Lower leg skin (tissue), 4 donors: ENCODE measurements at places on chromosomes 12 and 14.

DNA sequence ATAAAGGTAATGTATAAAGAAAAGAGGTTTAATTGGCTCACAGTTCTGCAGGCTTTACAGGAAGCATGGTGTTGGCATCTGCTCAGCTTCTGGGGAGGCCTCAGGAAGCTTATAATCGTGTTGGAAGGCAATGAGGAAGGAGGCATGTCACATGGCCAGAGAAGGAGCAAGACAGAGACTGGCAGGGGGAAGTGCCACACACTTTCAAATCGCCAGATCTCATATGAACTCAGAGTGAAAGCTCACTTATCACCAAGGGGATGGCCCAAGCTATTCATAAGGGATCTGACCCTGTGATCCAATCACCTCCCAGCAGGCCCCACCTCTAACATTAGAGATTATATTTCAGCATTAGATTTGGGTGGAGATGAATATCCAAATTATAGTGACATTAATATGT, 26.3 kb downstream of the LDHB start:
- DNase-seq = no peak

DNA sequence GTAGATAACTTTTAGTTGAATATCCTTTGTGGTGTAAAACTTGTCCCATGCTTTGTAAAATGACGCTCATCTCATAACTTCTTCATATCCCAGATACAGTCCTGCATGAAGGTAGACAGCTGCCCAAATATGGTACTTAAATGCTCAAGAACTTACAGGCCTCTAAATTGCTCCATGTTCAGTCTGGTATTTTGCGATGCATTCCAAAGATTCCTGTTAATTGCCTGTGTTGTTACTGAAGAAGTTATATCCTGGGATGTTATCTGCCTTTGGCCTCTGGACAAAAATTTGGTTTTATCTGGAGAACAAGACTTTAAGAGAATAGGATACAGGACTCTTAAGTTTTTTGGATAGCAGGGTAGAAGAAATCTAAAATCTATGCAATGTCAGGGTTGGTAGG, 473.0 kb downstream of the PCNX1 start:
- no peak for DNase-seq

DNA sequence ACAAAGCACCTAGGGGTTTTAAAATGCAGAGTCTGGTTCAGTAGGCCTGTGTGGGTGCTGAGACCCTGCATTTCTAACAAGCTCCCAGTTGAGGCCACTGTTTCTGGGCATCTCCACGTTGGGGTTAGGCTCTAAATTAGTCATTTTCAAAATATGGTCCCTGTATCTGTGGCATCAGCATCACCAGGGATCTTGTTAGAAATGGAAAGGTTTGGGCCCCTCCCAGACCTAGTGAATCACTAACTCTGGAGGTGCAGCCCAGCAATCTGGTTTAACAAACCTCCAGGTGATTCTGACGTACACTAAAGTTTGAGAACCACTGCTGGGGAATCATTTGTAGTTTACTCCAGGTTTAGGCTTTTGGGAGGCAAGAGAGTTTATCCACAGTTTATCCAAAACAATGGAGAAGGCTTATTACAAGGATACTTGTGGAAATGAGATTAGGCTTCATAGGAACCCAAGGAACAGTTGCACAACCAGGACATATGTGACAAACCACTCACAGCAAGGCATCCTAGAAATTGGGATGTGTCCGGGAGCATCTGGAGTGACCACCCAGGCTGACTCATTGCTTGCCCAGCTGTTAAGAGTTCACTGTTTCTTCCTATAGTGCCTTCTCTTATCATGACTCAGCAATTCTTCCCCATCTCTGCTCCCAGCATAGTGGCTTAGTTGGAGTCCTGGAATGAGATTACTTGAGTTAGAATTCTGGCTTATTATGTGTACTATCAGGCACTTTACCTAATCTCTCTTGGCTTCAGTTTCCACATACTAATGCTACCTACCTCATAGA, 71.6 kb upstream of the STXBP6 start:
- DNase-seq = peak; percentile 27

- DNase-seq = no peak
These were observed 456.7 kb downstream of the AEBP2 start for GRCh38 chr12:19896041-19896440.

GRCh38 chr12:51533799-51534198, 57.2 kb upstream of the SCN8A start:
- DNase-seq = no peak

DNA sequence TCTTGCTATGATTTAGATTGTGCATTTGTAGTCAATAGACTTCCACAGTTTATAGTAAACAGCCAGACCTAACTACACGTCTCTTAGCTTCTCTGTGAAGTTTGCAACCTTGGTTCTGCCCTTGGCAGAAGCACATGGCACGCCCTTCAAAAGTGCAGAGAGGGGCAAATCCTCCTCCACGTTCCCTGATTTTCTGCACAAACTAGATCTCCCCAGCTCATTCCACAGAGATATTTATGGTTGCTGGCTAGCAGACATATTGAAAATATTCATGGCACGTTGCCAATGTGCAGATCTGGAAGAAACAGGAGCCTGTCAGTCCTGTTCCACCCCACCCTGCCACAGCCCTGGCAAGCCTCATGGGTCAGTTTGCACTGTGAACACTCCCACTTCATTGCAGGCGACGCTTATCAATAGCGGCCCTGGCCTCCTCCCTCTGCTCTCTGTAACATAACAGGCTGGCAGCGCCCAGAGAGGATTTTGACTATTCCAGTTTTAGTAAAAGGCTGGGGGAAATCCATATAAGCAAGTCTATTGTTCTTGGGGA, 6.5 kb upstream of the LGALS3 start:
- DNase-seq = peak; percentile 64

- no peak for DNase-seq
These were observed 170.9 kb upstream of the BMP4 start for GRCh38 chr14:54127526-54127925.

DNA sequence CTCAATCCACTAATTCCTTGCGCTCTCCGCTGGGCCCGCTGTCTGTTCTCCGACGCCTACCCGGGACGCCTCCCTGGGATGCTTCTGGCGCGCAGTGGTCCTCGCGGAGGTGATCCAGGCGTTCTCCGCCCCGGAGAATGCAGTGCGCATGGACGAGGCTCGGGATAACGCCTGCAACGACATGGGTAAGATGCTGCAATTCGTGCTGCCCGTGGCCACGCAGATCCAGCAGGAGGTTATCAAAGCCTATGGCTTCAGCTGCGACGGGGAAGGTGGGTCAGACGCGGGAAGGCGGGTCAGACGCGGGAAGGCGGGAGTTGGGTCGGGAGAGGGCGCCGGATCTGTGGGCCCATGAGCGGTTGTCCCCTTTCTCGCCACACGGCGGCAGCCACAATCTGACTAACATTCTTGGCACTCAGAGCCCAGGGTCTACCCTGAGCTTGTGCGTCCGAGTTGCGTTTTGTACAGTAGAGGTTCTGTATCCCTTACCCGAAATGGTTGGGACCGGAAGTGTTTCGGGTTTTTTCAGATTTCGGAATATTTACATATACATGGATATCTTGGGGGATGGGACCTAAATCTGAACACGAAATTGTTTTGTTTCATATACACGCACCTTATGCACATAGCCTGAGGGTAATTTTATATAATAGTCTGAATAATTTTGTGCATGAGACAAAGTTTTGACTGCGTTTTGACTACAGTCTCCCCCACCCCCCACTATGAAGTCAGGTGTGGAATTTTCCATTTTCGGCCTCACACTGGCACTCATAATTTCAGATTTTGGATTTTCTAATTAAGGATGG, 762 bp downstream of the C12orf57 start:
- peak; percentile 93 for DNase-seq
